ENCODE measurements at places on chromosomes 6 and 20.

GRCh38 chr6:74741646-74742045 lies 464.2 kb downstream of the COL12A1 start:
- DNase-seq, result no peak

DNA sequence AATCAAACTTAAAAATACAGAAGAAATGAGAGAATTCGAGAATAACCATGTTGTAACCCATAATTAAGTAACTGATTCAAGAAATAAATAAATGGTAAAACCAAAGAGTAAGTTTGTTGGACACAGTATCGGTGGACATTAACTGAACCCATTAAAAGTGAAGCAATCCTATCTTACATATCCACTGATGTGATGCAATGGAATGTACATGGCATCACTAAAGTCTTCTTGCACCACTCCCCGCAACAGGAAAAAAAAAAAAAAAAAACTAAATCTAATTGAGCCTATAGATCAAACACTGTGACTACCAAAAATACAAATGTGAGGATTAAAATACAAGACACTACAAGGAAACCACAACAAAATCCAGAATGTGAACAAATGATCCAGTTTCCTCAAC lies 7.9 kb downstream of the SNX14 start:
- no peak for DNase-seq

- no peak for DNase-seq
Observed at GRCh38 chr6:44527181-44527580, 139.7 kb downstream of the CDC5L start.

- no peak for DNase-seq
Observed at GRCh38 chr20:57577679-57578475, 17.0 kb downstream of the PCK1 start.

GRCh38 chr20:54284928-54285704 lies 77.2 kb downstream of the PFDN4 start:
- no peak for DNase-seq

DNA sequence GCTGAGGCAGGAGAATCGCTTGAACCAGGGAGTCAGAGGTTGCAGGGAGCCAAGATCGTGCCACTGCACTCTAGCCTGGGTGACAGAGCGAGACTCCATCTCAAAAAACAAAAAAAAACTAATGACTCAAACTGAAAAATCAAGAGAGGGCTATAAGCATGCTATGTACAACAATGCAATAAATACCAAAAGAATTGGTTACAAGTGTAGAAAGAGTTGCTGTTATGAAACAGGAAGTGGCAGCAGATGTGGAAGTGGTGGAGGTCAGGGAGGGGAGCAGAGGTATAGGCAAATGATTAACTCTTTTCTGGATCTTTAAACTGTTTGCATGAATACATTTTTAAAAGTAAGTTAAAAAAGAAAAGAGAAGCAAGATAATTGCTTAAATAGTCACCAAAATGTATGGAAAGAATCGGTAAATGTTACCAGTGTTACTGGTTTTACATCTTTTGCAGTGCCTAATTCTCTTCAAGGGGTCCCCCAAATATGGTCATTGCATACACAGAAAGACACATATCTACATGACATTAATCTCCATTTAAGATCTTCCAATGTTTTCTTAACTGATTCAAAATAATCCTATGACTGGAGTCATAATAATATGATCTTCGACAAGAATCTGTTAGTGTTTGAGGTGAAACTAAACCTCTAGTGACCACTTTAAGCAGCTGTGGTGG lies 15.0 kb downstream of the CALHM6 start:
- DNase-seq, result no peak

DNA sequence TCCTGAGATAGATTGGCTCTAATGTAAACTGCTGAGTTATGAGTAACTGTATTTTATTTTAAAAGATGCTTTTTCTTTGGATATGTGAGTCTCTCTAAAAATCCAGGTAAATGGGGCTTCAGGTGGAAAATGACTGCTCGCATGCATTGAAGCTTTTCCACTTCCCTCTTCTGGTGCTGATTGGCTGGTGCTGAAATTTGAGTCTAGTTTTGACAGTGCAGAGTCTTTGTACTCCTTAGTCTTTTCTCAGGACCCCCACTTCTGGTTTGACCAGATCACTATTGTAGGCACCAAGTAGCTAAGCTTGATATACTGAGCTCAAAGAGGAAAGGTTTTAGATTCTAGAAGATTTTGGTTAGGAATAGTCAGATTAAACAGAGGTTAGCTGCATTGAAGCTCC lies 60.7 kb upstream of the TULP4 start:
- DNase-seq, result no peak

- DNase-seq, result no peak
Observed at GRCh38 chr6:25534942-25535631, 116.9 kb upstream of the SCGN start.

DNA sequence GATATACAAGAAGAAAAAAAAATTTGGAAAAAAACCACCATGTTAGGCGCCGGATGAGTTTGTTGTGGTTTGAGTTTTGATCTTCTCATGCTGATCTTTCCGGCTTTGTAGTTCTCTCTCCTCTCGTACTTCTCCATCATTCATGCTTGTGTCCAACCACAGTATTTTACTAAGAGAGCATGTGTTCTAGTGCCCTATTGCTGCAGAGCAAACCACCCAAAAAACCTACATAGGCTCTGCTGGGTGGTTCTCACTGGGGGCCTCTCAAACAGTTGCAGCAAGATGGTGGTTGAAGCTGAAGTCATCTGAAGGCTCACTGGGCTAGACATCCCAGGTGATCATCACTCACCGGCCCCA lies 404.2 kb downstream of the PLCB1 start:
- no peak for DNase-seq

DNA sequence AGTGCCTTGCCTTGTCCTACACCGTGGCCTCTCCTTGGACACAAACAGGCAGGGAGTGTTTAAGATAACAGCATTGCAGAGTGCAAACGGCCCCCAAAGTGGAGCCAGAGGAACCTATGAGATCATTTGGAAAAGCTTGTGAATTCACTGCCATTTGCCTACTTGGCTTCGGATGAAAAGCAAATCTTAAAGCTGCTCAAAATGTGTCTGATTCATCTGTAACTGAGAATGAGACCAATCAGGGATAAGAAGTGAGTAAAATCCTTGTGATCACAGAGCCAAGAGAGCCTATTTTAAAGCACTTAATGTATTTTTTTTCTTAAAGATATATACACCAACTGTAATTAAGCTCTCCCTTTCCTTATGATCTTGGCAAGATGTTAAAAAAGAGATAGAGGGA lies 65.7 kb upstream of the BACH2 start:
- DNase-seq, result no peak

DNA sequence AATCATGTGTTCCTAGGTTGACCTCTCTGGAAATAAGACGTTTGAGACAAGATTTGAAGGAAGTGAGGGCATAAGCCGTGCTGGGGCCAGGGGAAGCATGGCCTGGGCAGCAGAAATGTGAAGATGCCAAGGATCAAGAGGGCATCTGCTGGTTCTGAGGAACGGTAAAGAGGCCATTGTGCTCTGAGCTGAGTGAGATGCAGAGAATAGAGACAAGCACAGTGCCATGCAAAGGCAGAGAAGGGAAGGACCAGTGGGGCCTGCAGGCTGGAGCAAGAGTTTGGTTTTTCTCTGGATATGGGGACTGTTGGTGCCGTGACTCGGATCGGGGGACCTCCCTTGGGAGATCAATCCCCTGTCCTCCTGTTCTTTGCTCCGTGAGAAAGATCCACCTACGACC lies 50.8 kb downstream of the SMPDL3A start:
- DNase-seq, result no peak

GRCh38 chr6:97394160-97394748 lies 111.2 kb upstream of the MMS22L start:
- peak; percentile 59 for DNase-seq

DNA sequence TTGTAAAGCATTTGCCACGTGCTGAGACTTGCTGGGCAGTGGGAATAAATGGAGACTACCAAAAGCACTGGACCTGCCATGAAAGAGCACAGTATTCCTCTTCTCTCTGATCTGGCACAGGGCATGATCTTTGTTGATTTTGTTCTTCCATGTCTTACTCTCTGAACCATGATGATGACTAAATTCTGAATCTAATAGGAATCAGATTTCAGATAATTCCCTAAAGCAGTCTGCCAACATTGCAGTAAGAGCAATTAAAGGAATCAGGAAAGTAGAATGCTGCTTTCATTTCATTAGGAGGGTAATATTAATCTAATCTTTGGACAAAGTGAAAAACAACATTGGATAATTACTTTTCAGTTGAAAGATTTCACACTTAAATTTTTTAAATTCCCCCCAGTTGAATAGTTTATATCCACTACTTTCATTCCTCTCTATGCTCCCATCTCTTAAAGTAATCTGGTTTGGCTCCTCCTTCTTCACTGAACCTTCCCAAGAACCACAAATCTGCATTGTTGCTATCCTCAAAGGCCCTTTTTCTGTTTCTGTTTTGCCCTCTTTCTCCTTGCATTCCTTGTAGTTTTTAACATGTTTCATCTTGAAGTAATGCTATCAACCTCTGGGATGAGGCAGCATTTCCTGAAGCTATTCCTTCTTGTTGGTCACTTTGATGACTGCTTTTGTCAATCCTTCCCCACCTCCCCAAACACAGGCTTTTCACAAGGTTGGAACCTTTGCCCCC lies 243.2 kb upstream of the TENT5A start:
- no peak for DNase-seq

DNA sequence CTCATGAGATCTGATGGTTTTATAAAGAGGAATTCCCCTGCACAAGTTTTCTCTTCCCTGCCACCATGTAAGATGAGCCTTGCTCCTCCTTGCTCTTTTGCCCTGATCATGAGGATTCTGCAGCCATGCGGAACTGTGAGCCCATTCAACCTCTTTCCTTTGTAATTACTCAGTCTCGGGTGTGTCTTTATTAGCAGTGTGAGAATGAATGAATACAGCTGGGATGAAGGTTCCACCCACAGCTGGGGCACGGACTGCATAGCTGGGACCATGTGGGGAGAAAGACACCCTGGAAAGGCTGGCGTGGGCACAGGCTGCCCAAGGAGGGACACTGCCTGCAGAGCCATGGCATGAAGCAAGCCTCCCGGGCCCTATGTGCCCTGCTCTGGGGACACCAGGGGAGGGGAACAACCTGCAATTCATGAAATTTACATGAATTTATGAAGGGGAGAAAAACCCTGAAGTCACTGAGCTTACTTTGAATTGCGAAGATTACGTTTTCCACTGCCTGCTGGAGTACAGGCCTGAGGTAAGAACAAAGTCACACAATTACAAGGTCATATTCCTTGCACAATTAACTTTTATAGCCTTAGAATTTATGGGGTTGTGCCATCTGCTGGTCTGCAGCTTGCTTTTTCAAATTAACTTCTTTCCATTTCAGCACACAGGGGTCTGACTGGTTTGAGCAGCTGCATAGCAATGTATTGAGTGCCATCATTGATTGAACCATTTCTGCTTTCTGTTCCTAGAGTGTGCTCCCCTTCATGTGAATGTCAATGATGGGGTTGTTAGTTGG lies 46.2 kb downstream of the SLC22A1 start:
- DNase-seq, result peak; percentile 2

DNA sequence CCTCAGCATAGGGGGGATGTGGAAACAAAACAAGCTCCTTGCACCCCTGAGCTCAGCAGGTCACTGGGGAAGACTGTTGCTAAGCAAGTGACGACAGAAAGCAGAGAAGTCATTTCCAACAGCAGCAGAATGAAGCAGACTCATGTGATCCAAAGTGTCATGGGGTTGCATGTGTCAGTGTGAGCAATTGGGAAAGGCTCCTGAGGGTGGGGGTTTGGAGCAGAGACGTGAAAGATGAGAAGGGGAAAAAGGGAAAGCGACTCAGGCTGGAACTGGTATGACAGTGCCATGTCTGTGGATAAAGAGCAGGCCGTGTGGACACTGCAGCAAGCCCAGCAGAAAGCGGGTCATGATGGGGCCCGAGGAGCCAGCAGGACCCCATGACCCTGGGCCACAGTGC lies 363.9 kb downstream of the PREX1 start:
- DNase-seq, result no peak

DNA sequence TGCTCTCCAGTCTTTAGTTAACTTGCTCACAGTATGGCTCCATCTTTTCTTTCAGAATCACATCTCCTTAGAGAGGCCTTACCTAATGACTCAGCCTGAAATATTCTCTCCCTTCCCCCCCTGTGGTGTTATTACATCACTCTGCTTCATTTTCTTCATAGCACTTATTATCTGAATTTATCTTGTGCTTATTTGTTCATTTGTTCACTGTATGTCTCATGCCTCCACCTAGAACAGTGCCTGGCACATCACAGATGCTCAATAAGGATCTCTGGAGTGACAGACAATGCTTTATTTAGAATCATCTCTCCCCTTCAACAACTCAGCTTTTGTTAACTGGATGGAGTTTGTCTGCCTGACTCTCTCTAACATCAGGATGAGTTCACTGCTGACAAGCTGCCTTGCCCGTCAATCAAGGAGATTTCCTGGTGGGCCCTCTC lies 96.6 kb upstream of the MAN1A1 start:
- no peak for DNase-seq

DNA sequence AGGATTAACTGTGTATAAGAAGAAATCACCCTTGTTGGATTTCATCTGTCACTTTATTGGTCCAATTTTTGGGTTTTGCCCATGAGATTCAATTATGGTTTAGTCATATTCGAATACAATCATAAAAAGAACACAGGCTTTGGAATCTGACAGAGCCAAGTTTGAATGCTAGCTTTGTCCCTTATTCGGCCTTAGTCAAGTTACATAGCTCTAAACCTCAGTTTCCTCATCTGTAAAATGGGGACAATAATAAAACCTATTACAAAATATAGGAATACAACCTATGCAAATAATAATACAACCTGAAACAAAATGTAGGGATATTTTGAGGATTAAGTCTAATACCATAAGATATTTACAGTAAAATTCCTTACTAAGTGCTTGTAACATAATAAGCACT lies 57.7 kb downstream of the PRPH2 start:
- DNase-seq, result no peak

DNA sequence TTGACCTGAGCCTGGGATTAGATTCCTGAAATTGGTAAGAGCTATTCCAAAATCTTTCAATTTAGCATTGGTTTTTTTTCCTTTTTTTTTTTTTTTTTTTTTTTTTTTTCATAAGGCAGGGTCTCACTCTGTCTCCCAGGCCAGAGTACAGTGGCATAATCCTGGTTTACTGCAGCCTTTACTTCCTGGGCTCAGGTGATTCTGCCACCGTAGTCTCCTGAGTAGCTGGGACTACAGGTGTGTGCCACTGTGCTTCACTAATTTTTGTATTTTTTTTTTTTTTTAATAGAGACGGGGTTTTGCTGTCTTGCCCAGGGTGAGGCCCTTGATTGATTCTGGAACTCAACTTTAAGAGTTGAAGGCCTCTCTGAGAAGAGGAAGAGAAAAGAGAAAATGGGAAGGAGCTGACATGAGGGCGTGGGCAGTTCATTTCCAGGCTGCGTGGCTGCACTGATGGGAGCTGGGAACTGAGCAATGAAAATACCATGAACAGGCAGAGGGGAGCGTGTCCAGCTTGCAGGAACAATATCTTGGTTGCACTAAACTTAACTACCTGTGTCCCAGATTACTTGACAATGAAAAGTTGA lies 24.6 kb downstream of the KDM1B start:
- no peak for DNase-seq

DNA sequence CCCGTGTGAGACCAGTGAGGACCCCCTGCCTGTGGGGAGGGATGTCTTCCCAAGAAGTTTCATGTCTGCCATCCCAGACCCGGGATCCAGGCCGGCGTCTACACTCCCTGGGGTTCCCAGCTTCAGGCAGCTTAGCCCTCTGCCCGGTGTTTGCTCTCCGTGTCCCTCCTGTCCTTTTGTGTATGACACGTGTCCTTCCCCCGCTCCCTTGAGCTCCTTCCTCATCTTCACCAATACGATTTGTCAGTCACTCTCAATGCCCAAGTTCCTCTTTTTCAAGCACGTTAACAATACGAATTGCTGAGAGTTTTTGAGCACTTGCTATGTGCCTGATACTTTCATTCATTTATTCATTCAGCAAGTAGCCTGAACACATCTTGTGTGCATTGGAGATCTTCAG lies 115.6 kb upstream of the PTPN1 start:
- no peak for DNase-seq

GRCh38 chr20:50450881-50451752 lies 59.1 kb upstream of the PTPN1 start:
- no peak for DNase-seq
